ENCODE measurements at places on chromosomes 6 and 20. TPM values are rescaled to one million over a fixed set of nuclear protein-coding genes. Genes with fewer than 3 reads are reported as not detected.

- DNase-seq = no peak
Observed at GRCh38 chr6:129890164-129890563, 29.0 kb upstream of the TMEM244 start.

DNA sequence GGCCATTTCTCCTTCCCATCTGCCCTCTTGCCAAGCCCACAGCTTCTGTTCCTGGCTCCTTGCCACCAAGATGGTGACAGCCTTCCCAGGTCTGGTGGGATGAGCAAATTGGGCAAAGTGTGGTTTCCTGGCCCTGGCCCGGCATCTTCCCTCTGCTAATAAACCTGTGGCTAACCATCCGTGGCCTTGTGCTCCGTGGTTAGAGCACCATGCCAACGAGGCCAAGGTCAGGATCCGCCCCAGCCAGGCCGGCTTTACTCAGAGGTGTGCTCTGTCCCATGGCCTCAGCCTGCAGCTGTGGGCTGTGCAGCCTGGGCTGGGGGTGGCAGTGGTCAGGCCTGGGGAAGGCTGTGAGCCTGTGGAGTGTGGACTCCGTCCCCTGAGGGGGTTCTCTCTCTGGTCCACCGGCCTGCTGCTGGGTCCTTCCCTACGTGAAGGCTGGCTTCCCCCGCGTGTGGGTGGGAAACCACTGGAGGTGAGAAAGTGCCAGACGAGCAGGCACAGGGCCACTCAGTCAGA is 117.4 kb downstream of the VEGFA start:
- DNase-seq = no peak

DNA sequence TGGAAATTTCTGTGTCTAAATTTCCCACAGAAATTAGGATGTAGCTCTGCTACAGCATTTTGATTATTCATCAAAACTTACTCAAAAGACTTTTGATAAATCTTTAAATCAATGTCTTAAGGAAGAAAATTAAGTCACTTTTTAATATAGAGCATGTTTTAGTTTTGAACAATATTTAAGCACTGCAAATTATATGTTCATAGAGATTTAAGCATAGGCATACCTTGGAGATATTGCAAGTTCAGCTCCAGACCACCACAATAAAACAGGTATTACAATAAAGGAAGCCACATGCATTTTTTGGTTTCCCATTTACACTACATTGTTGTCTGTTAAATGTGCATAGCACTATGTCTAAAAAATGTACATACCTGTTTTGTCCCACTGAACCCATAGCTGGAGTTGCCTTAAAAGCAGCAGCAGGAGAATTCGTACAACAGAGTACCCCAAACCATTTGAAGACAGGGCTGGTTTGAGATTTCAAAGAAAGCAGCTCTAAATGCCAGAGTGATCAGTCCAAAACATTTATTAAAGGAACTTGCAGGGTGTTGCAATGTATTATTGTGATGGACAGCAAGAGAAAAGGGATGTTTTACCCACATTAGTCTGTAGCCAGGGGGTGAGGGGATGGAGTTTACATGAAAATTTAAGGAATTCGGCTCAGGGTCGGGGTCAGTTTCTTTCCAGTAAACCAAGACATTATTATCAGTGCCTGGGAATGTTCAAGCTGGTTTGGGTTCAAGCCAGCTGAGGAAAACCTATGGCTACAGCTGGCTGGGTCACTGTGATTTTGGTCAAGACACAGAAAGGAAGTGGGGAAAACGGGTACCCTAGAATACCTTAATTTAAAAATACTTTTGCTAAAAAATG is 6.3 kb upstream of the LOC128125822 start:
- no peak for DNase-seq

DNA sequence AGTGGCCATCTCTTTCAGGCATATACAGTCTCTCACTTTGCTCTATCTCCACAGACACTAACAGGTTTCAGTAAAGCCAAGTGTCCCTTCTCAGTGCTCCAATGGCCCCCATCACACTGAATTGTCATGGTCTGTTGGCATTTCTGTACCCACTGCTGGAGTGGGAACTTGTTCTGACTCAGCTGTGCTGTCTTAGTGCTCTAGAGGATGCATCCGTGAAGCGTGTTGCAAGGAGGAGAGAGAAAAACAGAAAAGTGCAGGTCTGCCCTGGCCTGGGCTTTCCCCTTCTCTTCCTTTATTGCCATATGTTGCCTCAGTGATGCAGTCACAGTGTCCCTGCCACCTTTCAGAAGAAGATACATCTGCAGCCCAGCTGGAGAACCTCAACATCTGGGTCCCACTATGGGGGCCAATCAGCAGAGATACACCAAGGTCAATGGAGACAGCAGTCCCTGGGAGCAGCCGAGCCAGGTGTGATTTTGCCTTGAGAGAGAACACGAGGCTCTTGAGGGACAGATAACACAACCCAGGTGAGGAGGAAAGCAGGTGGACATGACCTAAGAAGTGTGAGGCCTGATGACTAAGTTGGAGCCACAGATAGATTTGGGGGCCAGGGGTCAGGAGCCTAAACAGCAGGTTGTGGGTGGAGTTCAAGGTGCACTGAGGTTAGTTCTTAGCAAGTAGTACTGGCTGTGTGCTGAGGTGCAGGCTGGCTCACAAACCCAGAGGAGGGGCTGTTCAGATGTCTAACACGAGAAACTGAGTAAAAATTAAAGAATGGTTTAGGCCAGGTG is 5.6 kb upstream of the PLCG1 start:
- no peak for DNase-seq

The TTK gene
- total RNA-seq = 2.7 TPM

The CAGE1 gene
- total RNA-seq = not detected
